ENCODE measurements at places on chromosomes 16 and 17.

GRCh38 chr17:10547351-10547750 lies 2.1 kb downstream of the MYH2 start:
- DNase-seq = no peak

DNA sequence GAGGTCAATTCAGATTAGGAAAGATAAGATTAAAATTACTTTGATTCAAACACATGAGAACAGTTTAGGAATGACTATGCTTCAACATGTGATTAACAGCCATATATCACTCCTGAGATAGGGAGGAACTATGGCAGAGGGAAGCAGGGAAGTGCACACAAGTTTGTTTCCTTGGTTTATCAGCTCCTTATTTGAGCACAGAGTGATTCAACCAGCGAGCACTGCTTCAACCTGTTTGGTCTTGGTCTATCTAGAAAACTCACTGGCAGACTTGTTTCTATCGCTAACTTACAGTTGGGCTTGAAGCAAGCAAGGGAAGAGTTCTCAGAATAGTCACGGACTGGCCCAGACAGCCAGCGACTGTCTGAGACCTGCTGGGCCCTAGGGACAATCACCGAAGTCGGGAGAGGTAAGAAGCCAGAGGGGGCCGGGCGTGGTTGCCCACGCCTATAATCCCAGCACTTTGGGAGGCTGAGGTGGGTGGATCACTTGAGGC lies 23.5 kb downstream of the TUBG1 start:
- DNase-seq = no peak

GRCh38 chr16:85781156-85781555 lies 18.2 kb downstream of the EMC8 start:
- no peak for DNase-seq

DNA sequence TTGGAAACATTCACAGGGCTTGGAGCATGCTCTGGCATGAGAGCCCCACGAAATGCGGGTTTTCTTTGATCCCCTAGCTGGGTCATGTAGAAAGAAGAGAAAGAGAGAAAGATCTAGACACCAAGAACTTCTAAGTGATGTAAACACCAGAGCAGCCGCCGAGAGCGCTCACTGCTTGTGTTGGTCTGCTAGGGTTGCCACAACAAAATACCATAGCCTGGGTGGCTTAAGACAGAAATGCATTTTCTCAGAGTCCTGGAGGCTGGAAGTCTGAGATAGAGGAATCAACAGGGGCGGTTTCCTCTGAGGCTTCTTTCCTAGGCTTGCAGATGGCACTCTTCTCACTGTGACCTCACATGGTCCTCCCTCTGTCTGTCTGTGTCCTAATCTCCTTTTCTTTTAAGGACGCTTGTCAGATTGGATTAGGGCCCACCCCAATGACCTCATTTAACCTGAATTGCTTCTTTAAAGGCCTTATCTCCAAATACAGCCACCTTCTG lies 139.5 kb downstream of the CYLD start:
- DNase-seq = no peak

DNA sequence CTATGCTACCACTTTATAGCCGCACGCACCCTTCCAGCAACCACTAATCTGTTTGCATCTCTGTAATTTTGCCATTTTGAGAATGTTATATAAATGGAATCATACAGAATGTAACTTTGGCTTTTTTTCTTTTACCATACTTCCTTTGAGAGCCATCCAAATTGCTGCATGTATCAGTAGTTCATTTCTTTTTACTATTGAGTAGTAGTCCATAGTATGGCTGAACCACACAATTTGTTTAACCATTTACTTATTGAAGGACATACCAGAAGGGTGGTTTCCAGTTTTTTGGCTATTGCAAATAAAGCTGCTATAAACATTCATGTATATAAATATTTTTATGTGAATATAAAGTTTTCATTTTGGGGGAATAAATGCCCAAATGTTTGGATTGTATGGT lies 8.8 kb downstream of the TENT4B start:
- DNase-seq = no peak

GRCh38 chr17:60534010-60534555 lies 8.0 kb upstream of the APPBP2 start:
- no peak for DNase-seq

DNA sequence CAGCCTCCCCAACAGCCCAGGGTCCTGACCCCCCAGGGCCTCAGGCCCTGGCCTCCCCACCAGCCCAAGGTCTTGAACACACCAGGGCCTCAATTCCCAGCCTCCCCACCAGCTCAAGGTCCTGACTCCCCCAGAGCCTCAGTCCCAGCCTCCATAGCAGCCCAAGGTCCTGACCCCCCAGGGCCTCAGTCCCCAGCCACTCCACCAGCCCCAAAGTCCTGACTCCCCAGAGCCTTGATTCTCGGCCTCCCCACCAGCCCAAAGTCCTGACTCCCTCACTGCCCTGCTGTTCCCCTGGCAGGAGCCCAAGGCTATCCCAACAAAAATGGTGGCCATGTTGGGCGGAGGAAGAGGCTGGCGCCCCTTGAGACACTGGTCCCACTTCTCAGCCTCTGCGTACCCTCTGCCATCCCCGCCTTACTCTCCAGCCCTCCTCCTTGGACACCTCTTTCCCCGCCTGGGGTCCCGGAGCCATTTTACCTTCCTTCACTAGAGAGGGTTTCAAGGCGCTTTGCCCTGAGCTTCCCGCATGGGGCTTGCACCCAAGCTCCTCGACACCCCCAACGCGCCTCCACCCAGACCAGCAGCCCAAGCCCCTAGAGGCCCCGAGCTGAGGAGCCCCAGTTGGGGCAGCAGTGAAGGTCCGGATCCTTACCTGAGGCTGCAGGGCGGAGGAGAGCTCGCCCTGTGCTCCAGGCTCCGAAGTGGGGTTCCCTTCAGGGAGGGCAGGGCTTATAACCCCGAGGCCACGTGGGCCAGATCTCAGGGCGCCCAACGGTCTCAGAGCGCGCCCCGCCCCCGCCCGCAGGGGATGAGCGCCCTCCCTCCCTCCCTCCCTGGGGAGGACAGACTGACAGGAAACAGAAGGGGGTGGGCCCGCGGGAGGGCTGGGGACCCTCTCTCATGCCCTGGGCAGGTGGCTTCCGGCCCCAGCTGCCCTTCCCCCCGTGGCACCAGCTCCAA lies 3.5 kb upstream of the TSPOAP1 start:
- no peak for DNase-seq

DNA sequence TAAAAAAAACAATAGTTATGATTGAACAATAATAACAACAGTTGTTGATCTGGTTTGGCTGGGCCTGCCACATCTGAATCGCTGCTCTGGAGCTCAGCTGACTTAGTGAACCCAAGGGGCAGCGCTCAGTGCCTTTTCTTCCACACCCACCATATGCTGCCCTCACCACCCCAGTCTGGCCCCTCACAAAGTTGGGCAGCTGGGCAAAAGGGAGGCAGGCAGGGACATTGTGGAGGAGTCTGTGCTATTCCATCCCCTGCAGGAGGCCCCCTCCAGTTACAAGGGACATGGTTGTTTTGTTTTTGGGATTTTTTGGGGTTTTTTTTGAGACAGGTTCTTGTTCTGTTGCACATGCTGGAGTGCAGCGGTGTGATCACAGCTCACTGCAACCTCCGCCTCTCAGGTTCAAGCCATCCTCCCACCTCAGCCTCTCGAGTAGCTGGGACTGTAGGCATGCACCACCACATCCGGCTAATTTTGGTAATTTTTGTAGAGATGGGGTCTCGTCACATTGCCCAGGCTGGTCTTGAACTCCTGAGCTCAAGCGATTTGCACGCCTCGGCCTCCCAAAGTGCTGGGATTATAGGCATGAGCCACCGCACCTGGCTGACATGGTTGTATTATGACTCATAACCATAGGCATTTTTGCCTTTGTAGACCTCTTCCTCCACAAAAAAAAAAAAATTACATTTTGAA lies 8.6 kb upstream of the PECAM1 start:
- no peak for DNase-seq

DNA sequence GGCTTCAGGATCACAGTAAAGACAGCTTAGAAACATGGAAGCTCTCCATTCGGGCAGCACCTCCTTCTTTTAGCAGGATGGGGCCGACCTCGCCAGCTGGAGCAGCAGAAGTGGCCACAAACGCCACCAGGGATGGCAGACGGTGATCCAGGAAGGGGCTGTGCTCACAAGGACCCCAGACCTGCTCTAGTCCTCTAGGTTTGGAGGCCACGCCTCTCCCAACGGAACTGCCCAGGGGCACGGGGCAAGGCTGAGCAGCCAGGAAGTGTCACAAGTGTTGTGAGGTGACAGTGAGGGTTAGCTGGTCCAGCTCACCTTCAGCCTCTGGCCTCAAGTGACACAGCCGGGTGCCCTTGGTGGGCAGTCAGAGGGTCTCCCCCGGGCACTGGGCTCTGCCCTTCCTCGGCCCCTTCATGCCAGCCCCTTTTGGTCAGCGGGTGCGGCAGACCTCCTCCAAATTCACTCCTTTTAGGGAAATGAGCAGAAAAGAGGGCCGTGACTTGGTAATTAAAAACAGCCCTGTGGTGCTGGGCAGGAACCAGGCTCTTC lies 20.4 kb downstream of the CEP295NL start:
- peak; percentile 33 for DNase-seq

GRCh38 chr16:262121-262745 lies 13.5 kb downstream of the RGS11 start:
- no peak for DNase-seq
